ENCODE measurements at places on chromosomes 3 and 15.

DNA sequence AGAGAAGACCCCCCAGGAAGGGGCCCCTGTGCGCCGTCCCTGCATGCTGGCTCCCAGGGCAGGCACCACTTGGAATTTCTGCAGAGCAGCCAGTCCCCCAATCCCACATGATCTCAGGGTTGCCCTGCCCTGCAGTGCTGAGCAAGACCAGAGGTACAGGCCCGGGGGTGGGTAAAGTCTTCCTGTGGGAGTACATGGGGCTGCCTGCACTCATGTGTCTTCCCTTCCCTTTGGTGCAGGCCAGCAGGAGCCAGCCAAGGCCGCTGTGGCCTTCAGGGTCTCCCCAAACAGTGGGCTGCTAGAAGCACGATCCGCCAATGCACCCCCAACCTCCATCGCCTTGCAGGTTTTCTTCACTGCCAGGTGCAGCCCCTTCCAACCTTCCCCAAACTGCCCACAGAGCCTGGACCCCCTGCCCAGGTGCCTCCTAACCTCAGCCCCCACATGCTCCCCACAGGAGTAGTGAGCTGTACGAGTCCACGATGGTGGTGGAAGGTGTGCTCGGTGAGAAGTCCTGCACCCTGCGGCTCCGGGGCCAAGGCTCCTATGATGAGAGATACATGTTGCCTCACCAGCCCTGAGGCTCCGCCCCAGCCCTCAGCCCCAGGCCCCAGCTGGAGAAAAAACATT lies 15.0 kb downstream of the ACAA1 start:
- DNase-seq, result no peak

DNA sequence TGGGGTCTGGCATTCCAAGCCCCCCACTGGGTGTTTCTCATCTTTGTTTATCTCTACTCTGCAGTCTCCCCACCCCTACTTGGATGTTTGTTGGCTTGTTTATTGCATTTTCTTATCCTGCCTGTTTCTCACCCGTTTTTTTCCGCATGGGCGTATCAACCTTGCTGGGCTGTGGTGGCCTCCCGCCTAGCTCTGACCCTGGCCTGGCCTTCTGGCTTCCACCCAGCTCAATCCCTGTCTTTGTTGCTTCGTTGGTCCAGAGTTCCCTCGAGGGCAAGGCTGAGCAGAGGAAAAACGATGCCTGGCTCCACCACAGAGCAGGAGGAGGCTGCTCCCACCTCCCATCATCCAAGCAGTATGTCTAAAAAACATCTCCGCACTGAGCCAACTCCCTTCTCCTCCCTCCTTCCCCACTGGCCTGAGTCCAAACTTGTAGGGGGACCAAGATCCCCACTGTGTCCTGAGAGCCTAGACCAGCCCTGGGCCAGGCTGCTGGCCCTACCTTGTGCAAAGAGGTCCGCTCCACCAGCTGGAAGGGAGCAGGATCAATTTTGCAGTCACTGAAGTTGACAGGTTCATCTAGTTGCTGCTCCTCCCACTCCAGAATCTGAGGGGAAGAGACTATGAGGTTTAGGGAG lies 9.8 kb downstream of the CLCN2 start:
- DNase-seq, result no peak

DNA sequence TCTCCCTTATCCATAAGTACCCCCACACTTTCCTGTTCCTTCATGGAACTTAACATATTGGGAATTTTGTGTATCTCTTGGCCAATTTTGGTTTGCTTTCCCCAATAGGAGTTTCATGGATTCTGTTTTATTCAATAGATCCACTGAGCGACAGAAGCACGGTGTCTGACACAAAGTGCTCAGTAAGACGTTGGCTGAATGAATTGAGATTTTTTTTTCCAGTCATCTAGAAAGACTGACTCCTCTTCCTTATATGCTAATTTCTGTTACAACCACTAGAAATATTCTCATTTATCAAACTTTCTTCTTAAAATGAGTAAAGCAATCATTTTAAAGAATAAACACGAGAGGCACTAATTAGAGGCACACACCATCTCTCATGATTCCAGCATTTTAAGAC lies 48.1 kb downstream of the UBP1 start:
- no peak for DNase-seq

- DNase-seq, result no peak
Measured at GRCh38 chr3:32117320-32117719, 10.9 kb downstream of the GPD1L start.

GRCh38 chr15:58932710-58933280 lies 684 bp downstream of the SLTM start:
- DNase-seq, result no peak

DNA sequence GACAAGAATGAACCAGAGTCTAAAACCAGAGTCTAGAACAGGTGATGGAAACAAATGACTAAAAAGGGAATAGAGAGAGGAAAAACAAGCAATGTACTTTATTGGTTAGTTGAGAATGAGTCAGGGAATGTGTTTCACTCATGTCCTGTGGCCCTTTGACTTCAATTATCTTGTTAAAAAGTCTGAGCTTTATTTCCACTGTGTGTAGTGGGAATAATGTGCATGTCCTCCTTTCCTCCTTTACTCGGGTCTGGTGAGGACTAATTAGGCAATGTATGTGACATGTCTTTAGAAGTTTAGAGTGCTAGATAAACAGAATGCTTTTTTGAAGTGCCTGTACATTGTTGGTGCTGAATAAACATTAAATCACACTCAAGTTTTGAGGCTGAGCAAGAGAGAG lies 21.3 kb downstream of the LSAMP start:
- DNase-seq, result no peak

- no peak for DNase-seq
Measured at GRCh38 chr15:50134524-50135024, 15.5 kb upstream of the ATP8B4 start.

DNA sequence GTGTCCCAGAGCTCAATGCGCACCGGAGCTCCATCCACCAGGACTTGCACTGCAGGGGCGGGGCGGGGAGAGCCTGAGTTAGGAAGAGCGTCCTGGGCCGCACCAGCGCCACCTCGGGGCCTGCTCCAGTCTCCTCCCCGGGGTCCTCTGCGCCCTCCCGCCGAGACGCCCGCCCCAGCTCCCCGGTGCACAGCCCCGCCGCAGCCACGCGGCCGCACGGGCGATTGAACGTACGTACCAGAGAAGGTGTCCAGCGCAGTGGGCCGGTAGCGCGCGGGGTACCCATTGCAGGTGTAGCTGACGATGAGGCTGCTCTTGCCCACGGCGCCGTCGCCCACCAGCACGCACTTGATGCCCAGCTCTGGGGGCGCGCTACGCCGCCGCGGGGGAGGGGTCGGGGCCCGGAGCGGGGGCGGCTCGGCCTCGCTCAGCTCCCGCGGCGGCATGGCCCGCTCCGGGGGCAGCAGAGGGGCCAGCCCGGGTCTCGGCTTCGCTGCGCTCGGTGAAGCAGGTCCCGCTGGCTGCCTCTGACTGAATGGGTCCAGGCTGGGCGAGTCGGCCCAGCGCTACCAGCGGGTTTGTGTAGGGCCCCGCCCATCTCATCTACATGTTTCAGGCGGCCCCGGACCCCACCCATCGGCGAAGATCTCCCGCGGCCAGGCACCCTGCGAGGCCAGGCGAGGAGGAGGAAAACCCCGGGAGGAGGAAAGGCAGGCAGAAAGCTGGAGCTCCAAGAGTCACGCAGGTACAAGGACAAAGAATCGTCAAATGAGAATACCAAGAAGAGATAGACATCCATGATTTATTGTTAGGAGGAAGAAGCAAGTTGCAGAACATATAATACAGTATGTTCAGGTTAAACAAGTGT lies at the start of gene RHOV:
TSS of gene RHOV (minus strand) at position 541 of the 868 bp plus-strand sequence. CDS start at position 446, 95 bp downstream.
- DNase-seq, result peak; percentile 49

DNA sequence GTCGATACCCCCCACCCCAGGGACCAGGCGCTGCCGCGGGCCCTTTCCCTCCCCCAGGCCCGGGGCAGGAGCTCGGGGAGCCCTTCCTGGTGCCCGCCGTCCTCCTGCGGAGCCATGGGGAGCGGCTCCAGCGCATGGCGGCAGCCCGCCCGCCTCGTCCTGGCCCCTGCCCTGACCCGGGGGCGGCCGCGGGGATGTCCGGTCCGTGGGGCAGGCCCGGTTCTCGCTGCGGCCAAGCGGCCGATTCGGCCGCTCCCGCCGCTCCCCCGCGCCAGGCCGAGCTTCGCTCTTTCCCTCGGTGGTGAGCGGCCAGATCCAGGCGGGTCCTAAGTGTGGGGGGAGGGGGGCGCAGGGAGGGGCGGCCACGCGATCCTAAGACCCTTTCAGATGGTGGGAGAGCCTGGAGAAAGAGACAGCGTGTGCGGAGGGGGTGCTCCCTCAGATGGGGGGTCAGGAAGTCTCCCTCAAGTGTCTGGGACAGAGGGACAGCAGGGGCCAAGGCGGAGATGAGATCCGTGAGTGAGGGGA lies 1.3 kb downstream of the NEIL1 start:
- DNase-seq, result no peak

- no peak for DNase-seq
Measured at GRCh38 chr3:23055733-23056376, 147.3 kb upstream of the UBE2E2 start.

- DNase-seq, result no peak
Measured at GRCh38 chr3:137769322-137770065, 5.4 kb downstream of the SOX14 start.

- DNase-seq, result no peak
Measured at GRCh38 chr15:41438206-41438605, 21.3 kb downstream of the RTF1 start.

DNA sequence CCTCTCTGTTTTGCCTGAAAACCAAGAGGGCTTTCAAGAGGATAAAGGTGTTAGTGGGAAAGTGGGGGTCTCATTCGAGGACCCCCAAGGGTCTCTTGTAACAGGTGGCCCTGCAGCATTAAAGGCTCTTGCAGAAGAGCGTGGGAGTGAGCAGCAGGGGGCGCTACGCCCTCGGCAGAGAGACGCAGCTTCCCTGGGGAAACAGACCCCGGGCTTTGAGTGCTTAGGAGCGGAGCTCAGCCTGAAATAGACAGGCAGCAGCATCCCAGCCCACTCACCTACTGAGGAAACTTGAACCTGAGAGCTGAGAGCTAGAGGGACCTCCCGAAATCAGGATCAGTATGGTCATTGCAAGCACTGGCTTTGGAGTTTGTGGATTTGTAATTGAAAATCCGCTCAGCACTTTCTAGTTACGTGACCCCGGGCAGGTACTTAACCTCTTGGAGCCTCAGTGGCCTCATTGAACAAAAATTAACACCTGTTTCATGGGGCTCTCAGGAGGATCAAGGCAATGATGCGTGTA lies 25.7 kb downstream of the RPLP1 start:
- DNase-seq, result peak; percentile 28

- no peak for DNase-seq
Measured at GRCh38 chr3:178672275-178672674, 136.0 kb downstream of the KCNMB2 start.

DNA sequence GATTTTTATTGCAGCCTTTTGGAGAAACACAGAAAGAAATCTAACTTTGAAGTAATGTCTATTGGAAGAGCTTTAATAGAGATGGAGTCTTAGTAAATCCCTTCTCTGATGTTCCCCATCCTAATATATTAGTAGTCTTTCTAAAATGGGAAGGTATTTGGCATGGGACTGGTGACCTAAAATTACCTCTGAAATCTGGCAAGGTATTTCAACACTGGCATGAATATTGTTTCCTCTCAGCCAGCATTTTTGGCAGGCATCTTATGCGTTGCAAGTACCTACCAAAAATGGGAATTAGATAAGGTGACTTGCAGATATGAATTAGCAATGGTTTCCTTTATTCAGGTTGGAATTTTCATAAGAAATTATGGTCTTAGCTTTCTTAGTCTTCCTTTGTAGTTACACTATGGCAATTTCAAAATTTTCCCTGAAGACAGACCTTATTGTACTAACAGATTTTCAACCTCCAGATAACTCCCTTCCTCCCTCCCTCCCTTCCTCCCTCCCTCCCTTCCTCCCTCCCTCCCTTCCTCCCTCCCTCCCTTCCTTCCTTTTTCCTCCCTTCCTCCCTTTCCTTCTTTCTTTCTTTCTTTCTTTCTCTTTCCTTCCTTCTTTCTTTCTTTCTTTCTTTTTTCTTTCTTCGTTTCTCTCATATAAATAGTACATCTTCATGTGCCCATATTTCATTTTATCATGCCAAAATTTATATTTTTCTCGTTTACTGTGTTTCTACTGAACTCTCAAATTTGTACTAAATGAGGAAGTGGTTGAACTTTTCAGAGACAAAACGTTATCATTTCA lies 168.2 kb upstream of the KCNMB2 start:
- DNase-seq, result no peak

GRCh38 chr3:55897573-55898224 lies 410.6 kb upstream of the WNT5A start:
- no peak for DNase-seq

GRCh38 chr3:34008191-34008590 lies 209.8 kb downstream of the PDCD6IP start:
- no peak for DNase-seq

- no peak for DNase-seq
Measured at GRCh38 chr3:195291121-195291520, 20.2 kb upstream of the XXYLT1 start.

GRCh38 chr3:89613241-89613640 lies 505.8 kb downstream of the EPHA3 start:
- DNase-seq, result no peak

- DNase-seq, result no peak
Measured at GRCh38 chr3:172646439-172647015, 64.3 kb downstream of the NCEH1 start.

DNA sequence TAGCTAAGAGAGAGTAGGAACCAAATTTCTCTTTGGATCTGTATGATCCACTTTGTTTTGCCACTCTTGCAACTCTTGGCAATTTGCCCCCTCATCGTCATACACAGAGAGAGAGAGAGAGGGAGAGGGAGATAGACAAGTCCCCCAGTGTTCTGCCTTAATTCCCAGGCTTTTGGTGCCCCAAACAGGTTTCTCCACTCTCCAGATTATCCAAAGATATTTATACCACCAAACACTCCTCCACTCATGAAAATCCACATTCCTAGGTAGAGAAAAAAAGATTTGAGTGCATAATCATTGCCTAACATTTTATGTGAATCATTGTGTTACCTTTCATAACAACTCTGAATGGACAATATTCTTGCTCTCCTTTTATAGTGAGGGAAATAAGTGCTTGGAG lies 15.3 kb downstream of the ACP3 start:
- no peak for DNase-seq

- DNase-seq, result no peak
Measured at GRCh38 chr3:131151-131888, 65.2 kb upstream of the CHL1 start.

- no peak for DNase-seq
Measured at GRCh38 chr3:72661115-72661457, 187.2 kb downstream of the SHQ1 start.

- no peak for DNase-seq
Measured at GRCh38 chr3:16040991-16041390, 133.5 kb upstream of the GALNT15 start.

DNA sequence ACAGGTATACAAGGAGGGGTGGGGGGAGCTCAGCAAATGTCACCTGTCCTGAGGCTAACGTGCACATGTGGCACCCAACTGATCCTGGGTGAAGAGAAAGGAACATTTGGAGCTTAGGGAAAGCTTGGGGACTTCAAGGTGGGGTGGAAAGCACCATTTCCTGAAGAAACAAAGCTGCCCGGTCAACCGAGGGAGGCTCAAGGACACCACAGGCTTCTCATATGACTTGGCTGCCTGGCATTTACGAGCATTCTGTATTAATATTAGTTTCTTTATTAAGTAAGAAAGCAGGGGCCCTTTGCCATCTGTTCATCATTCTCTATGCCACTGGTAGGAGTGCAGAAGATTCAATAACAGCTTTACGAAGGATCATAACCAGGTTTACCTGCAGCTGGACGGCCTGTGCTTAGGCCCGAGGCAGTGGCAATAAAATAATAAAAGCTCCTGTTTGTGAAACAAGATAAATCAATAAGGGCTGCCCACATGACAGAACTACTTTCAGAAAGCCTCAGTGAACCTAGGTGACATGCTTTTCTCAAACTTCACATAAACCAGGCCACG lies 54.0 kb downstream of the ETV5 start:
- no peak for DNase-seq
